ENCODE measurements at places on chromosomes 3 and 15.

DNA sequence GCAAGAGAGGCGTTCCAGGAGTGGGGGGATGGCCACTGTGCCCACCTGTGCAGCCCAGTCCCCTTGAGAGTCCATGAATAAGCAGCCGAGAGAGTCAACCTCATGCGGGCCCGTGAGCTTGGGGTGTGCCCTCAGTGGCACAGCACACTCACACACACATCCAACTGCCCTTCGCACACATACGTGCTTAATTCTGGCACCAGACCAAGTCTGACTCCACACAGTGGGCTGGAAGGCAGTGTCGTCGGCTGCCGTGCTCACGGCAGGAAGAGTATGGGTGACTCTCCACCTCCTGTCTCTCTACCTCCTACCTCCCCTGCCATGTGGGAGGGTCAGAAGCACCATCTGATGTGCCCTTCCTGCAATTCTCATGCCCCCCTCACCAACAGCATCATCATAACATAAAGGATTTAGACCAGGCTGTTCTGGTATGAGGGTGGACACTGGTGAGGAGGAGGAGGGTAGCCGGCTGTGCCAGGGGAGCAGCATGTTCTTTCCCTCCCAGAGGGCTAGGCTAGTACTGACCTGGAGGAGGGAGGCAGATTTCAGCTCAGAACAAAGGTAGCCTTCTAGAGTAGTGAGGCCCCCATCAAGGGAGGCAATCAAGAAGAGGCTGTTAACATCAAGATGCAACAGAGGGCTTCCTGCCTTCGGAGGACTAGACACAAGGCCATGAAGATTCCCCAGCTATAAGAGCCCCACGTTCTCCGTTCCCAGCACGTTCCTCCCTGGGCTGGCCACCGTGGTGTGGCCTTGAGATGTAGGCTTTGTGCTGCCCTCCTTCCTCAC lies 5.3 kb upstream of the STRA6 start:
- DNase-seq = no peak

DNA sequence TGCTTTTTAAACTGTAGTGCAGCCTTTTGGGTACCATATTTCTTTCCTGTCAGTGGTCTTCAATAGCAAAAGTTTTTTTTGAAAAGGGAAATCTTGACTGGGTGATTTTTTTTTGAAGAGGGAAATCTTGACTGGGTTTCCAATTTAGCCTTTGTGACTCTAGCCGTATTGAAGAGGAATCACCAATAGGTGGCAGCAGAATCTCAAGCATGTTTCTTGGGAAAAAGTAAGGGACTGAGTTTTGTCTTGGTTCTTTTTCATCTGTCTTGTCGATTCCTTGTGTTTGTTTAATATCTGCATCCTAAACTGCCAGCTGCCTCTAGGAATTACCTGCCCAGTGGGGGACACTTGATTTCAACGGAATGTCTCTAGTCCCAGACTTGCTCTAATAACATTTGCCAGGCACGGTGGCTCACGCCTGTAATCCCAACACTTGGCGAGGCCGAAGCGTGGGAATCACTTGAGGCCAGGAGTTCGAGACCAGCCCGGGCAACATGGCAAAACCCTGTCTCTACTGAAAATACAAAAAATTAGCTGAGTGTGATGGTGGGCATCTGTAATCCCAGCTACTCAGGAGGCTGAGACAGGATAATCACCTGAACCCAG lies 89.2 kb downstream of the RBPMS2 start:
- DNase-seq = peak; percentile 18

- no peak for DNase-seq
Observed at GRCh38 chr3:133945381-133946095, 49.9 kb upstream of the RAB6B start.

DNA sequence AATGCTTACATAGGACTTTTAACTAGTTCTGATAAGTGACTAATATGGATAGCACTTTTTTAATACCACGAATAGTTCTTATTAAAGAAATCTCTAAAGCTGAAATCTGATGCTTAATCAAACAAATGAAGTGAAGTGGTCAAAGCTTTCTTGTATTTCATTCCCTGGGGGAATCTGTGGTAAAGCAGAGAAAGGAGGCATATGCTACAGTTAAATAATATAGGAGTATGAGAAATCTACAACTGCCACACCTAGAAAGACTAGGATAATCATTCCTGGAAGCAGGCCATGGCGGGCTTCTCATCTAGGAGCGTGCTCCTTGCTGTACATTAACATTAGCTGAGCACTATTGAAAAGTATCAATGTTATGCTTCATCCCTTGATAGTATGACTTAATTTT lies 835.7 kb downstream of the OTOL1 start:
- DNase-seq = no peak

- no peak for DNase-seq
Observed at GRCh38 chr15:94834494-94834893, 603.1 kb downstream of the MCTP2 start.

- DNase-seq = peak; percentile 95
Observed at GRCh38 chr15:52427804-52428203, 100.9 kb downstream of the MYO5A start.

DNA sequence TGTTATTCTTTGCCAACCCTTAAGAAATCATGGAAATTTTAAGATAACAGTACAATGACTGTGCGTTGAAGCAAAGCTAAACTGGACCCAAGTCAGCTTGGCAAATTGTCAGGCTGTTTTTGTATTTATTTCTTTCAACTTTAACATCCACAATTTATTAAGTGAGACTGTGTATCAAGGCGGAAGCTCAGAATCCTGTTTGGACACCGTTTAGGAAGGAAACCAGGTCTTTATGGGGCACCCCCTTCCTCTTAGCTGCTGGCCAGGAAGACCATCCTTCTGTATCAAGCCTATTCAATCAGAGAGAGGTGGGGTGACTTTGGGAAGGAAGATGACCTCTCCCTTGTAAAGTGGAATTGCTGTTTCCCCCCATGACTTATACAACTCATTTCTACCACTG lies 166.0 kb downstream of the MCTP2 start:
- DNase-seq = no peak

GRCh38 chr3:157115069-157116006 lies 44.6 kb downstream of the CCNL1 start:
- peak; percentile 81 for DNase-seq

DNA sequence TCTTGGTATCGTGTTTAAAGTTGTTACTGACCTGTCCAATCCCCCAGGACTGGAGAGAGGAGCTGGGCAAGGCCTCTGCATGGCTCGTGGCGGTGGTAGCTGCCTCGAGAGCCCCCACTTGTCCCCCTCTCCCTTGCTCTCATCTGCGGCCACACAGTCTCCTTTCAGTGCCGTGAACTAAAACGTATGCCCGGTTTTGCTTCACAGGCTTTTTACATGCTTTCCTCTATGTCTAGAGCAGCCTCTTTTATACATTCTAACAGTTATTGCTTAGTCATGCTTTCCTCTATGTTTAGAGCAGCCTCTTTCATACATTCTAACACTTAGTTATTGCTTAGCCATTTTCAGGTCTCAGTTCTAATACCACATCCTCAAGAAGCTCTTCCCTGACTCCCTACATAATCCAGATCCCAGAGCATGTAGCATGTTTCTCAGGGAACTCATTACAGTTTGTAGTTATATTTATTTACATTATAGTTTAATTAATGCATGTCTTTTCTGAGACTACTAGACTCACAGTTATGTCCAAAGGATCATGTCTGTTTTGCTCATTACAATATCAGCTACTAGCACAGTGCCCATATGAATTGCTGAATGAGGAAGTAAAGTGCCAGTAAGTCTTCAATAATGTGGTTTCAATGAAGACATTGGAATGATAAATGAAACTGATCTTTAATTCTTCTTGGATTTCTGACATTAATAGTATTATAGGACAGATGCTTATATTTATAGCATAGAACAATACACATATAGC lies 66.5 kb upstream of the TBL1XR1 start:
- peak; percentile 32 for DNase-seq

DNA sequence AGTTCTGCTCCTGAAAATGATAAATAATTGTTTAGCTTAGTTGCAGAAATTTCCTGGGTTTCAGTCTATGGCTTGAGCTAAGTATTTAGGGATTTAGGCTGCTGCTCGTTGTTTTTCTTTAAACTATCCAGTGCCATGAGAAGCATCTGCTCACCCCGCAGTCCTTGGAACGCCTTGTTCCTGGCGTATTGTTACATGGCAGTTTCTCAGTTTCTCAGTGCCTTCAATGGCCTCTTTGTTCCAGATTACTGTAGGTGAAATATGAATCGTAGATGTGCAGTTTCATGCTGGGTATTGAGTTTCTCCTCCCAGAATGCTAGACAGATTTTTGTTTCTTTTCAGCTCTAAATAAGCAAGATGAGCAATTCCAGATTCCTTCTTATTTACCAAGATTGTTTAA lies 269.5 kb upstream of the GBE1 start:
- DNase-seq = no peak

DNA sequence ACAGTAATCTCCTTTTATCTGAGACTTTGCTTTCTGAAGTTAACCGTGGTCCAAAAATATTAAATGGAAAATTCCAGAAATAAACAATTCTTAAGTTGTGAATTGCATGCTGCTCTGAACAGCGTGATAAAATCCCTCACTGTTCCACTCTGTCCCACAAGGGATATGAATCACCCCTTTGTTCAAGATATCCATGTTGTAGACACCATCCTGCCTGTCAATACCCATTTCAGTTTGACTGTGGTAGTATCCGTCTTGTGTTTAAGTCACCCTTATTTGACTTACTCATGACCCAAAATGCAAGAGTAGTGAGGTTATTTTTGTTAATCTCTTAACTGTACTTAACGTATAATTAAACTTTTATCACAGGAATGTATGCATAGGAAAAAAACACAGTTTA lies 435.0 kb downstream of the SHQ1 start:
- DNase-seq = peak; percentile 48

DNA sequence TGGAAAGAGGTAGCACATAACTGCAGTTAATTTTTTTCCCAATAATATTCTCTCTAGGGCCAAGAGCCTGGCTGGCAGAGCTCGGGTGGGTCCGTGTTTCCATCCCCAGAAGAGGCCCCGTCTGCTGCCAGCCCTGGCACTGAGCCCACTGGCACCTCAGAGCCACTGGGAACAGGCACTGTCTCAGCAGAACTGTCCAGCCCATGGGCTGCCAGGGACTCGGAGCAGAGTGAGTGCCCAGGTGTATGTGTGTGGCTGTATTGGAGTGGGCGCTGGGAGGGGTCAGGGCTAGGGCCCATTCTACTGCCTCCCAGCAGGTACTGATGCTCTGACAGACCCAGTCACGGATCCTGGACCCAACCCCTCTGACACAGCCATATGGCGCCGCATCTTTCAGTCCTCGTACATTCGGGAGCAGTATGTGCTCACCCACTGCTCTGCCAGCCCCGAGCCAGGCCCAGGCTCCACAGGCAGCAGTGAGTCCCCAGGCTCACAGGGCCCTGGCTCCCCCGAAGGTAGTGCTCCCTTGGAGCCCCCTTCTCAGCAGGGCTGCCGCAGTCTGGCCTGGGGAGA lies 8.9 kb downstream of the VWA5B2 start:
- no peak for DNase-seq

- no peak for DNase-seq
Observed at GRCh38 chr3:48592519-48593087, 2.5 kb downstream of the COL7A1 start.

- no peak for DNase-seq
Observed at GRCh38 chr3:107242579-107242978, 134.7 kb upstream of the CCDC54 start.

DNA sequence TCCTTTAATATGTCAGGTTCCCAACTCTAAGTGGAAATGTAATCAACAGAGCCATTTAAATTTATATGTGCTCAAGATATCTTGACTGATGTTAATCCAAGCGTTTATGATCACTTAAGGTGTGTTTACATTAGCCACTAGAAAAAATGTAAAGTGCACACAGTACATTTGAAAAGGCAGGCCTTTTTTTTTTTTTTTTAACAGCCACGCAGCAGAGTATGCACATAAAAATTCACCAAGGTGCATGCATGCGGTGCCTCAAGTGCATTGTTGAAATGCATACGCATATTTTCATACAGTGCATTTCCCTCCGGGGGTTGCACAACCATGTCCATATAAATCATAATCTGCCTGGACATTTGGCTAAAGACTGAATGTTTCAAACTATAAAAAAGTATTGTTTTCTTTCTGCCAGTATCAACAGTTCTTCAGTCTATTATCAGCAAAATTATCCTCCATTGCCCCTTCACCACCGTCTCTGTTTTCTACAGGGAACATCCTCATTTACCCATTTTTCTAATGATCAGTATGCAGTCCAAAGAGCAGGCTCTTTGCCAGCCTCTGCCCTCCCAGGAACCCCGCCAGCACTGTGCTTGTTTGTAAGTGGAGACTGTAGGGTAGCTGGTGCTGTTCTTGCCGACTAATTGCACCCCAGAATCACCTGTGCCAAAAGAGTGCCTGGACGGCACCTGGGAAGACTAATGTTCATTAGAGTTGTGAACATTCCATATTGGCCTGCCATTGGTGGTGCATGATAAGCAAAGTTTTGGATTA lies 611.2 kb upstream of the CFAP20DC start:
- no peak for DNase-seq

GRCh38 chr15:52436981-52437380 lies 91.7 kb downstream of the MYO5A start:
- no peak for DNase-seq

DNA sequence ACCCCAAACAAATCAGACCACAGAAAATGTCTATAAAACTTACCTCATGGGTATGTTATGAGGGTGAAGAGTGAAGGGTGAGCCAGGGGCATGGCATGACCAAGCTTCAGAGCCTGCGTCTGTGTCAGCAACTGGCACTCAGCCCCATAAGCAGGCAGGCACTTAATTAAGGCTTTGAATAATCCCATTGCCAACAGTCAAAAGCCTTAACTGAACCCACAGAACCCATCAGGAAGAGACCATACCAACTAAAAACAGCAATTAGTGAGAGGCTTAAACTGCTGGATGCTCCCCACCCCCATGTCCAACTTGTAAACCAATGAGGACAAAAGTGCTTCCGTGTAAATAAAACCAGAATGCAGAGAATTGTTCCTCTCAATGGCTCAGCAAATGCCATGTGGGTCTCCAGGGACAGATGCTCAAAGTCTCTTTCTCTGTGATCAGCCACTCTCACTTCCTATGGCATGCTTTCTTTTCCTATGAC lies 126.0 kb downstream of the MYLK start:
- DNase-seq = peak; percentile 79

GRCh38 chr3:26637698-26638097 lies 15.1 kb downstream of the LRRC3B start:
- no peak for DNase-seq

All from astrocyte (in vitro differentiated cells and primary cell).